ENCODE measurements at places on chromosomes 13 and 19.

DNA sequence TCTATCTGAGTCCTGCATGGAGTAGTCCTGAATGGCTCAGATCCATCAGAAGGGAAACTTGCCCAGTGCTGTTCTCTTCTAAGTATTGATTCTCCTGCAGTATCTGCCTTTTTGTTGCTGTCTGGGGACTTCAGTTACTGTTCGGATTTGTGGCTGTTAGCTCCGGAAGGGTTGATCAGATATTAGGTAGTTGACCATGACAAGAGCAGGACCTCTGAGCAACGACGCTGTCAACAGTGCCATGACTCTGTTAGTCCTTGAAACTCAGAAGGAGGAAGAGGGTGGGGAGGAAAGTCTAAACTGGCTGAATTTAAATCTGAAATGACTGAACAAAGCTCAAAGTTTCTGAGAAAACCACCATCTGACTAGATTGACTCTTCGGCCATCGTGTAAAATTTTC lies 42.2 kb downstream of the CCNE1 start:
- no peak for DNase-seq

- no peak for DNase-seq
Observed at GRCh38 chr13:58542530-58542929, 911.0 kb downstream of the PCDH17 start.

DNA sequence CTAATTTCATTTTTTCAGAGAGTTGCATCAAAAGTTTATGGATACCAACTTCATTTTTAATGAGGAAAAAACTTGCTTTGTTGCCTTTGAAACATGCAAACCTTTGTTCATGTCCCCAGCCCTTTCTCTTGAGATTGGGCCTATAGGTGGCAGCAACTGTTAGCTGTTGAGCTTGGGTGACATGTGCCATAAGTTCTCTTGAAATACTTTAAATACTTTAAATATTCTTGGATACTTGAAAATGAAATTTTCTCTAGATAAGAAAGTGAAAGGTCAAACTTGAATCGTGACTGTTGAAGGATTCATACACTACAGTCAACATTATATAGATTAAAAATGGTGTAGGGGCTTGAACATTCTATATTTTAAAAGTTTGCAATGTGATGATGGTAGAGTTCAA lies 294.9 kb downstream of the NDFIP2 start:
- peak; percentile 85 for DNase-seq

DNA sequence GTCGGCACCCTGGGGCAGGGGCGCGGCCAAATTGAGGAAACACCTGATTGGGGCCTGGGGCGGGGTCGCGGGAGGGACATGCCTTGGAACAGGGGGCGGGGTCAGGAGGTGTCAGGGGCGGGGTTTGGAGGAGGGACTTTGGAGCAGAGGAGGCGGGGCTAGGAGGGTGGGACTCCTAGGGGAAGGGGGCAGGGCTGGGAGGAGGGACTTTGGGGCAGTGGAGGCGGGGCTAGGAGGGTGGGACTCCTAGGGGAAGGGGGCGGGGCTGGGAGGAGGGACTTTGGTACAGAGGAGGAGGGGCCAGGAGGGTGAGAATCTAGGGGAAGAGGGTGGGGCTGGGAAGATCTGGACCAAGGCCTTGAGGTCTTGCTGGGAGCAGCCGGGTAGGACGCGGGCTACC lies 21.9 kb downstream of the GRIN2D start:
- peak; percentile 49 for DNase-seq

DNA sequence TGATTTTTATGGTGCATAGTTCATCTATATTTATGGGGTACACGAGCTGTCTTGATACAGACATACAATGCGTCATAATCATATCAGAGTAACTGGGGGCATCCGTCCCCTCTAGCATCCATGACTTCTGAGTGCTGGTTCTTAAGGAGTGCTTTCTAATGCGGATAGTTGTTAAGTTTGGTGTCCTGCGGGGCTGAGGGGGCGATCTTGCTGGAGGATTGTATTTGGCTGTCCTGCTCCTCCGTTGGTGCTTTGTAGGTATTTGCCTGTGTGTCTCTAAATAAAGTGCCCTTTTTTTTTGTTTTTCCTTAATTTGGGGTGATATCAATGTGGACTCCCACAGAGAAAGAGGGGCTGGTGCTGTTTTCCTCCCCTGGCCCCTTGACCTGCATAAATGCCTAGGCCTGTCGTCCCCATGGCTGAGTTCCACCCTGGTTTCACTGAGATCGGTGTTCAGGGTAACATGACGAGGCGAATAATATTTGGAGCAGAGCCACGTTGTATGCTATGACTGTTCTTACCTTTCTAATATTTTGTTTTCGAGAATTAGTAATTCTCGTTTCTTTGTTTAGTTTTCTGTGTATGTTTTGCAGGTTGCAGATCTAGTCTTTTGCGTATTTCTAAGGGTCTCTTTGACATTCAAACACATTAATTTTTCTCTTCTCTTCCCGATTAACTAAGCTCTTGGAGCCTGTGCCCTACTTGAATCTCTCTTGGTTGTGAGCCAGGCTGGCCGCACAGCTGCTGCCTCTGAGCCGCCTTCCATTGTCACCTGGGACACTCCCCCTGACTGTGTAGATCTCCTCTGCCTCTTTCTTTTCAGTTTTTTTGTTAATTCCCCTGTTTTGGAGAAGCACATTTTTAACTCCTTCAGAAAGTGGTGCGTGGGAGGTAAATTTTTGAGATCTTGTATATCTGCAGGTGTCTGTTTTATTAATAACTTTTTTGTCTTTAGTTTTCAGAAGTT lies 100.3 kb downstream of the ARHGEF7 start:
- peak; percentile 73 for DNase-seq
